ENCODE measurements at places on chromosomes 3 and 15.

GRCh38 chr3:106191211-106191610, 322.4 kb upstream of the CBLB start:
- DNase-seq, result no peak

- no peak for DNase-seq
These were observed 59.6 kb downstream of the SLC12A8 start for GRCh38 chr3:125152951-125153350.

GRCh38 chr15:94535298-94536048, 304.1 kb downstream of the MCTP2 start:
- no peak for DNase-seq

DNA sequence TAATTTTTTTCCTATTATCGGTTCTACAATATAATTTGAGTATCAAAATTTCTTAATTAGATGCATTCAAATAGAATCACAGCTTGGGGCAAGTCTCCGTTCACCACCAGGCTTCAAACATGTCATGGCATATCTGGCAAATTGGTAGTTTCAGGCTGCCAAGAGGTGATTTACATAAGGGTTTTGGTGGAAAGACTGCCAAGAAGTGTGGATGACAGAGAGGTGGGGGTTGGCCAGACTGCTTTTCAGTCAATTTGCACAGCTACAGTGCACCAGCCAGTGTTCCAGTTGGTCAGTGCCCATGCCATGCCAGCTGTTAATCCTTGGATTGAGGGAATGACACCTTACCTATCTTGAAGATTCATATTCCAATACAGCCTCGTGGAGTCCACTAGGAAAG, 8.4 kb upstream of the GSK3B start:
- DNase-seq, result no peak

- DNase-seq, result peak; percentile 25
These were observed 120.8 kb downstream of the FEZF2 start for GRCh38 chr3:62252438-62253157.

GRCh38 chr15:48560321-48561051, 85.0 kb downstream of the FBN1 start:
- DNase-seq, result peak; percentile 44

GRCh38 chr3:127948211-127948610, 33.2 kb downstream of the KBTBD12 start:
- no peak for DNase-seq

DNA sequence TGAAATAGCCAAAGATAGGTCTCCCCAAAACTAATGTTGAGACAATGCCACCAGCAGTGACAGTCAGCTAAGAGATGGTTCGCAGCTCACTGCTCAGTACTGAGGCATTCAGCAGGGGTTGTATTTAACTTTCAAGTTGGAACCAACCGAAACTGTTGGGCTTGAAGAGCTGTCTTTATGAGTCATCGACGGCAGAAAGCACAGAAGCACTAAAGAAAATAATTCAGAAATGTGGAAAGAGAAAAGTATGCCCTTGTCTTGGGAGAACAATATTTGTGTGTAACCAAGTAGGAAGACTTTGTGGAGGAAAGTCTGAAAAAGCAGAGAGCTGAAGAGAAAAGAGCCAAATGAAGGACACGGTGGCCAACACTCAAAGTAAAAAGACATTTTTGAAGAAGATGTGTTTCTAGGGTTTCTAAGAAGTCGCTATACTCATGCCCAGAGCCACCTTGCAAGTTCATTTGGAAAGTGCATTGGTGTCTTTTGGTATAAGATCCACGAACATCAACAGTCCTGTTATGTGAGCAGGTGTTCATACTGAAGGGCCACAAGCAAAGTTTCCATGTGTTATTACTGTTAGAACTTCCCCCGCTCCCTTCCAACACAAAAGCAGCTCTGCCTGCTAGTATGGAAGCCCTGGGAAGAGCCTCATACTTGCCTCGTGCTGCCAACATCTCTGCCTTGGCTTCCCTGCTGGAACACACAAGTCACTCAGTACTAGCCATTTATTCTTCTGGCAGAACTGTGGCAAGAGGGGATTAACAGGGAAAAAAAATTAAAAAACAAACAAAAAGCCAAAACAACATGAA, 4.1 kb upstream of the RARB start:
- peak; percentile 70 for DNase-seq

- DNase-seq, result no peak
These were observed 713.1 kb downstream of the SI start for GRCh38 chr3:164365242-164365641.

DNA sequence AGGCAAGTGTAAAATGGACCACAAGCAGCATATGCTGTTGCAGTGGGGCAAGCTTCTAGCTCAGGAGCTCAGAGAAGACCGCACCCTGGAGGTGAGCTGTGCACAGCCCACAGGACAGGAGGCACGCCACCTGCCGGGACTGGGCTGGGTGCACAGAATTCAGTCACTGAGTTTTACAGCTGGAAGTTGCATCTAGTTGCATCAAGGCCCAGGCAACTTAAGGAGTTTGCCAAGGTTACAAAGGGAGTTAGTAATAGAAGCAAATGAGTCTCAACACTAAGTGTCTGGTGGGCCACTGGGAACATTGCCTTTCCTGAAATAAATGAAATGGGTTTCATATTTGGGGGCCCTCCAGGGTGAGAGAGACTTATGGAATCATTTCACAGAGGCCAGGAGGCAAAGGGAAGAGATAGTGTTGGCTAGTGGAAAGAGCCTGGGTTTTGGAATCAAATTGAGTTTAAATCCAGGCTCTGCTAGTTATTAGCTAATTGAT, 36.0 kb upstream of the TIMP4 start:
- DNase-seq, result peak; percentile 60

- DNase-seq, result peak; percentile 82
These were observed 451.0 kb downstream of the MFSD1 start for GRCh38 chr3:159252772-159253384.

GRCh38 chr15:52385670-52386069, 90.1 kb upstream of the MYO5C start:
- no peak for DNase-seq

- DNase-seq, result no peak
These were observed 6.9 kb downstream of the CAMK1 start for GRCh38 chr3:9762871-9763270.

DNA sequence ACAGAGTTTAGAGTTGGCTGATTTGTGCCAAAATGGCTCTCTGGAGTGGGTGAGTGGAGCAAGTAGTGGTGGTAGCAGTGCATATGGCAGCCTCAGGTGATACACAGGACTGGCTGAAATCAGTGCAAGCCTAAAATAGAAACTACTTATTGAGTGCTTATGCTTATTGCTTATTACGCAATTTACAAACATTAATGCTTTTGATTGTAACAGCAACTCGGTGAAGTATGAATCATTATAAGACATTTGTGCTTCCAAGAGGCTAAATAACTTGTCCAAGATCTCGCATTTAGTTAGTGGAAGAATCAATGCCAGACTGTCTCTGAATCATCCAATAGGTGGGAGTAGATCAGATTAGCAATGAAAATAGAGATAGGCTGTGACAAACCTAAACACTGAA, 353.8 kb downstream of the NAALADL2 start:
- DNase-seq, result peak; percentile 88

GRCh38 chr3:61250784-61251173, 473 bp downstream of the FHIT start:
- peak; percentile 32 for DNase-seq

GRCh38 chr3:128226795-128227395, 73.6 kb downstream of the EEFSEC start:
- peak; percentile 14 for DNase-seq

DNA sequence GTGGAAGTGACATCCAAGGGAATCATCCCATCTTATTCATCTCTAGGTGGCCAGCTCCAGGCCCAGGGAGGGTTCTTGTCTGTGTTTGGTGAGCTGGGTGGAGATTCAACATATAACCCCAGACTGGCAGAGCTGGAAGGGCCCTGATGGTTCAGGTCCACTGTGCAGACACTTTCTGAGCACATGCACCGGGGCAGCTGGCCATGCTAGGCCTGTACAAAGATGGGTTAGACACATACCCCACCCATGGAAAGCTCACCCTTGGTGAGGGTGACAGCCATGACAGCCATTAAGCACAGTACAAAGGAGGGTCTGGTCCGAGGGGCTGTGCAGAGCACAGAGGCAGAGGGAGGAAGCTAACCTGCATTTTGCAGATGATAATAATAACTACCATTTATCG, 100.4 kb downstream of the CORO2B start:
- DNase-seq, result no peak

Data from fibroblast of mammary gland (primary cell).